ENCODE measurements at places on chromosomes 16 and 17.
A peak's percentile ranks its signal among the peaks of the same experiment; 100 is the strongest.

DNA sequence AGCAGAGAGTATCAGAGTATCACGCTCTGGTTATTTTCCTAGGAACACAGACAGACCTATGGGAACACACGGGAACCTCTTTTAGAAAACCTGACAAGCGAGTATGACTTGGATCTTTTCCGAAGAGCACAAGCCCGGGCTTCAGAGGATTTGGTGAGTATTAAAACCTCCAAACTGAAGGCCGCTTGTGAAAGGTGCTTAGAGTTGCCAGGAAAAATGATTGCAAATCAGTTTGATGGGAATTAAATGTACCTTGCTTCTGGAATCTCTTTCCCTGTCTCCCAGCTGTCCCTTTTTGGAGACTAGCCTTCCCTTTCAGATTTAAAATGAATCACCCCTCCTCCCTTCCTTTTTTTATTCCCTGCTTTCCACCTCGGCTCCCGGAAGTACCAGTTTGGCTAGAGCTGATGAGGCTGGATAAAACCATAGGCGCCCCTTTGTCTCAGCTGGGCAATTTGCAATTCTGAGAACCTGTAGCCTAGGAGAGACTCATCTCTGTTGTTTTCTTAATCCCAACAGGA lies 27.3 kb downstream of the KAT7 start:
- DNase-seq: no peak

DNA sequence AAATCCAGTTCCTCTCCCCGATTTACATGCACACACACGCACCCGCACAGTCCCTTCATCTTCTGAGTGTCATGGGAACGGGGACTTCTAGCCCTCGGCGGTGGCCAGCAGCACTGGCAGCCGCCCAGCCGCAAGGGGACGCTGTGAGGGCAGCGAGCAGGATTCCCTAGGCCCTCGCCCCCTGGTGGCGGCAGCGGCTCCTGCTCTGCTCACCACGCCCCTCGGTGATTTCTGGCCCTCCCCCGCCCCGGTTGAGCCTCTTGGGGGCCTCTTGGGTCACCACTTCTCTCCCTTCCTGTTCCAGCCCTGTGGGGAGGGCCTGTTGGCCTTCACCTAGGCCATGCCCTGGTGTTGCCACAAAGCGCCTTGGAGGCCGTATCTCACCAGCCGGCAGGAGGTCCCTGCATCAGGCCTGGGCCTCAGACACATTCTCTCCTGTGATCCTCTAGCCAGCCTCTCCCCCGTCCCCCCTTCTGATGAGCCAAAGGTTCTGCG lies 75.2 kb upstream of the KSR1 start:
- peak; percentile 87 for DNase-seq

GRCh38 chr17:82424001-82424862 lies 5.8 kb upstream of the OGFOD3 start:
- DNase-seq: peak; percentile 49

DNA sequence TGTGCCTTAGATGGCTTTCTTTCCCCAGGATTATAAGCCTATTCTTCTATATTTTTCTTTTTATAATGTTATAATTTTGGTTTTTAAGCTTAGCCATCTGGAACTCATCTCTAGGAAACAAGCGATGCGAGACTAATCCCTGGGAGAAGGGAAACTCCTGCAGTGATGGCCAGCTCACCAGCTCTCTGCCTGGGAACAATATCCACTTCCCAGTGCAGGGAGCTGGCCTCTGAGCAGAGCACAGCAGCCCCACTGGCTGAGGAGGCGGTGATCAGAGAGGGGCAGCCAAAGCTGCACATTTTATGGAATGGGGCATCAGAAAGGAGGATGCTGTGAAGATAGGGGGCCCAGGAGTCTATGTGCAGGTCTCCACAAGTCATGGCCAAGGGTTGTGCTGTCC lies 183.3 kb downstream of the LGALS9B start:
- DNase-seq: no peak

- no peak for DNase-seq
Observed at GRCh38 chr17:74659889-74660288, 36.4 kb upstream of the CD300E start.

- DNase-seq: no peak
Observed at GRCh38 chr17:28338056-28338768, 2.7 kb downstream of the TNFAIP1 start.
